Right atrium auricular region (tissue), 2 donors: ENCODE measurements at places on chromosomes 13 and 19. TPM values are rescaled to one million over a fixed set of nuclear protein-coding genes. Genes with fewer than 3 reads are reported as not detected.

POU4F1 gene
- total RNA-seq = not detected

SOX1 gene
- total RNA-seq = not detected

CNN2 gene
- total RNA-seq = 47.8 TPM

GRCh38 chr19:2624537-2625091 is 77.9 kb downstream of the GNG7 start:
- no peak for DNase-seq

DNA sequence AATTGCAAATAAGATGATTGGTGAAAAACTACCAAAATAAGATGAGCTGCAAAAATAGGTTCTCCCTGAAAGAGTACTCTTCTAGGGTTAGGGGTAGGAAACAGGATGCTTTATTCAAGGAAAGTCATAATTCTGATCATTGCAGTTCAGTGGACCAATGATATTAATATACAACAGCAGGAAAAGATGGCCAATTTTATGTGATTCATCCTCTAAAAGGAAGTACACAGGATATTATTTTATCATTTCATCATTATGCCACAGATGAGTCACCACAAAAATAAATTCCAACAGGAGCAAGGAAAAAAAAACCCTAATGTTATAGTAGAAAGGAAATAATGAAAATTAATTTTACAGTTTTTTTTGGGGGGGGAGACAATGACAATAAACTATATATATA is 205.0 kb downstream of the NALCN start:
- DNase-seq = no peak

DNA sequence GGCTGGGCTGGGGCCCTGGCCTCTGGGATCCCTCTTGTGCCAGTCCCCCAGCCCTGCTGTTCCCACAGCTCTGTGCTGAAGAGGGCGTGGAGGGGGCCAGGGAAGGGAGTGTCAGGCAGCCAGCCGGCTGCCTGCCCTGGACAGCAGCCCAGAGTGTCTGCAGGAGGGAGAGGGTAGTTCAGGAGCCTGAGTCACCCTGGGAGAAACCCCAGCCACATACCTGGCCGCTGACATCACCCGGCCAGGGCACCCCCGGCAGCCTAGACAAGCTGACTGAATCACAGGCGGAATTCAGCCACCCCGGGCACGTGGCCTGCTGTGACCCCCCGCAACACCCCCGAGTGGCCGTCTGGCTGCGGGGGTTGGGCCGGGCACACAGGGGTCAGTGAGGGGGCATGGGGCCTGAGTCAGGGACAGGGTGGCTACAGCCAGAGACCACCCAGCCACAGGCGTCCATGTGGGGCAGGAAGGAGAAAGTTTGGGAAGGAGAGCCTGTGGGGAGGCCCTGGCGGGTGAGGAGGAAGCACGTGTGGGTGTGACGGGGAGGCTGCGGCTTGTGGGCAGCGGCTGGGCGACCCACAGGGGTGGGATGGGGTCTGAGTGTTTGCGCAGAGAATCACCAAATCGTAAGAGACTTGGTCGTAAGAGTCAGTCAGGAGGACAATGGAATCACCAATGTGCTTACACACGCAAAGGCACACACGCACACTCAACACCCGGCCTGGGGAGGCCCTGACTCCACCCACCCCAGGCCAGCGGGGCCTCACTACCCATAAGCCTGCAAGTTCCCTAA is 11.9 kb upstream of the FOSB start:
- DNase-seq = peak; percentile 98

- DNase-seq = no peak
Observed at GRCh38 chr13:35448465-35448864, 28.0 kb downstream of the MAB21L1 start.

DNA sequence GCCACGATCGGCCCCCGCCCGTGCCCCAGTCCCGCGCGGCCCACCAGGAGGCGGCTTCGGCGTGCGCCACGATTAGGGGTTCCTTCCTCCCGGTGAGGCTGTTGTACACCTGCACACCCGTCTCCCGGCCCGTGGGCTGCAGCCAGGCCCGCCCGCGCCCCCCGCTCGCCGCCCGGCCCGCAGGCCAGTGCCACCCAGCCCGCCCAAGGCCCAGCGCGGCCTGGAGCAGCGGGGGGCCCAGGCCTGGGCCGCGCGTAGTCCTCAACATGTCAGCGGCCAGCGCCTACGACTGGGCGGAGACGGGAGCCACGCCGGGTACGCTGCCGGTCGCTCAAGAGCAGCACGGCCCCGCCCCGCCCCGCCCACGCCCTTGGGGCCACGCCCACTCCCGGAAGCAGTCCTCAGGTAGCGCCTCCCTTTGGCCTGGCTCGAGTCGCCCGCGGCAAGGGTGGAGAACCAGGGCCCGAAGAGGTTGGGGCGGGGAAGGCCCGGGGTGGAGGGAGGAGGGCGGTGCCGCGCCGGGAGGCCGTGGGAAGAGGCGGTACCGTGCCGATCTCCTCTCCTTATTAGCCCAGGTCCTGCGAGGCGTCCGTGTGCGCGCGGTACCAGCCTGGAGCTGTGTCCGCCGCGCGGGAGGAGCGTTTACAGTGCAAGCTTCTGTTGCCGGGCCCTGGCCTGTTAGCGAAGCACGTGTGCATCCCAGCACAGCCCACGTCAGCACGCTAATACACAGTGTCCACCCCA is at the start of gene CARS2:
Gene CARS2, minus strand, starts transcription at position 291 of the 744 bp plus-strand sequence. Its CDS starts 23 bp downstream, at position 268.
- DNase-seq = peak; percentile 96

GRCh38 chr19:54455786-54456422 is 6.9 kb downstream of the LENG8 start:
- no peak for DNase-seq

- DNase-seq = no peak
Observed at GRCh38 chr19:19485161-19485997, 30.0 kb downstream of the TSSK6 start.

DNA sequence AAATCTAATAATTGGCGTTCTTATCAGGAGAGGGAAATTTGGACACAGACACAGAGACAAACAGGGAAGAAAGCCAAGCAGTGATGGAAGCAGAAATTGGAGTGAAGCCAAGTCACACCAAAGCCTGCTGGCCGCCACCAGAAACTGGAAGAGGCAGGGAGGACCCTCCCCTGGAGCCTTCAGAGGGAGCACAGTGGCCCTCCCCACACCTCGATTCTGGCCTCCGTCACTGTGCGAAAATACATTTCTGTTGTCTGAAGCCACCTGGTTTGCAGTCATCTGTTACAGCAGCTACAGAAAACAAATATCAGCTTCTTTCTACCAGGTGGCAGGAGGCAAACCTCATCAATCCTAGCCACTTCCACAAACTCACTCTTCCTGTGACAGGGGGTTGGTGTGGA is 8.3 kb upstream of the TLE6 start:
- DNase-seq = peak; percentile 91

- no peak for DNase-seq
Observed at GRCh38 chr13:50593207-50593606, 250.3 kb downstream of the DLEU7 start.

DNA sequence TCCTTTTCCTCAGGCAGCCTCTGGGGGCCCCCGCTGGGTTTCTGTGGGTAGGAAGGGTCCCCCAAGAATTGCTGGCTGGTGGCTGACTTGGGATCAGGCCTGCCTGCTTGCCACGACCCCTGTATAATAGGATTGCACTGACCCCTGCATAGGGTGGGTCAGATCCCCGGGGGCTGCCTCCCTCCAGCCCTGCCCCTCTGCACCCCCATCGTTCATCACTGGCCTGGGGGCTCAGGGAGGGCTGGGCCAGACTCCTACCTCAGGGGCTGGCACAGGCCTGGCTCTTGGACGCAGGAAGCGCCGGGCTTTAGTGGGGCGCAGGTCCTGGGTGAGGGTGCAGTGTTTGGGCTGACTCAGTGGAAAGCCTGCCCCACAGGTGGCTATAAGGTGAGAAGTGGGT is 10.6 kb downstream of the NDUFB7 start:
- no peak for DNase-seq

DNA sequence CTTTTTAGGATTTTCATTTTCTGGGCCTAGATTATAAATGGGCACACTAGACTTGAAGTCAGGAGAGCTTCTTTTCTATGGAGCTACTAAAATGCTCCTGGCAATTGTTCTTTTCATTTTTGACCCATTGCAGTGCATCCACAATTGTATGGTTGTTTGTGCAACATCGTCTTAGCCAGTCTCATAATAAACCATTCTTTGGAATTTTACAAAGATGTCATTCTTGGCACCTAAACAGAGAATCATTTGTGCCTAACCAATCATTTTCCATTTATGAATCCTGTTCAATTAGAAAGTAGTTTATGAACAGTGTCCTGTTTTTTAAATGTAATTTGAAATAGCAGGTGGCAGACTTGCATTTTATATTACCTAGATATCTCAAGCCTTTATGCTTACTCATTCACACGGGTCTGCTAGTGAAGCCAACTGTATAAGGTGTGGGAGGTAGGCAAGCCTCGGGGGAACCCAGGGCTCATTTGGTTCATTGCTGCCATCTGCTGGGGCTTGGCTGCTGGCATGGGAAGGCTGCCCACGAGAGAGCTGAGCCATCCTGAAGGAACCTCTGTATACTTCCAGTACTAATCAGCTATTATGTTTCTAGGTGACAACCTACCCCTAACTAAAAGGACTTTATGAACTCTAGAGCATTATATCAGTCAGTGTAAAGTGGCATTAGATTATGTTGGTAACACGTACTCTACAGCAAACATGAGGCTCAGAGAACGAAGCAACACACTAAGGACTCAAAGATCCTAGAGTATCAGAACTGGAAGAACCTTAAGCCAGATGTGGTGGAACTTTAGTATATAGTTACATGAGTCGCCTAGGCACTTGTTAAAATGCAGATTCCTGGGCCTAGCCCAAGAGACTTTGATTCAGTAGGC is 60.0 kb downstream of the TPT1 start:
- DNase-seq = no peak

GRCh38 chr19:16290692-16291091 is 33.9 kb upstream of the KLF2 start:
- DNase-seq = no peak

- no peak for DNase-seq
Observed at GRCh38 chr13:71115301-71115700, 751.7 kb downstream of the DACH1 start.

DNA sequence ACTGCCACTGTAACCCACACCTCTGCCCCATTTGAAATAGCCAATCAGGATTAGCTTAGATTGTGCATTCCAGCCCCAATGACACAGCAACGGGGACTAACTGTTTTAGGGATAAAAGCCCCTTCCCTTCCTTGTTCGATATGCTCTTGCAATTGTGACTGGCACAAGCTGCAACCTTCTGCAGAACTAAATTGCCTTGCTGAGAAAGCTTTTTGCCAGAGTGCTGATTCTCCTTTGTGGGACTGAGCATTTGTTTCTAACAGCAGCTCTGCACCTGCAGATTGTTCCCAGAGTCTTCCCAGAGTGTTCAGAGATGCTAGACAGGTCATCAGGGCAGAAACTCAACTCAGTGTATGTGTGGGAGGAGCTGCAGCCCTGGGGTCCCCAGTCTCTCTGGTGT is 115.8 kb downstream of the ZNF675 start:
- no peak for DNase-seq

GRCh38 chr19:47411101-47411500 is 8.2 kb downstream of the MEIS3 start:
- DNase-seq = no peak
